Tongue (tissue), 3 donors: ENCODE measurements at places on chromosomes 5 and 9. TPM values are rescaled to one million over a fixed set of nuclear protein-coding genes. Genes with fewer than 3 reads are reported as not detected.

GRCh38 chr5:60738461-60738860, 38.5 kb upstream of the DEPDC1B start:
- no peak for DNase-seq

GRCh38 chr9:17081814-17082213, 53.0 kb upstream of the CNTLN start:
- DNase-seq = no peak

FAM169A gene
- total RNA-seq = 1.8 TPM

- no peak for DNase-seq
Measured at GRCh38 chr9:127365461-127365860, 31.5 kb upstream of the SLC2A8 start.

NKD2 gene
- 7.3 TPM for total RNA-seq

PCAT7 gene
- not detected for total RNA-seq

GRCh38 chr9:38107811-38108304, 38.8 kb upstream of the SHB start:
- DNase-seq = no peak

DNA sequence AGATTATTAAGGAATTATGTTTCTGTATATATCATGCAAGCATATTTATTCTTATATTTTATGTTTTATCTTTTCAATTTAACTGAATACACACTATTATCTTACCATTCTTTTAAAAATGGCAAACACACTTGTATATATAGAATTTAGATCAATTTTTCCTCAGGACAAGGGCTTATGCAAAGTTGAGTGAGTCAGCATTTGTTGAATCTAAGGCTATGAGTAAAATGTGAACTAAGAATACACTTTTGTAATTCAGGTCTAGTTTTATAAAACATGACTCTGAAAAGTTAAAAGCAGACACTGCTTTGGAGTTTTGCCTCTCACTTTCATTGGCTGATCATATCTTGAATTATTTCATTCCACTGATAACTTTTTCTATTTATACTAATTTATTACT, 127.8 kb downstream of the FOCAD start:
- no peak for DNase-seq

GRCh38 chr5:137794863-137795262, 40.7 kb upstream of the HNRNPA0 start:
- DNase-seq = no peak

GRCh38 chr5:178241231-178241663, 8.6 kb upstream of the PHYKPL start:
- DNase-seq = no peak

PFN3 gene
- not detected for total RNA-seq

DNA sequence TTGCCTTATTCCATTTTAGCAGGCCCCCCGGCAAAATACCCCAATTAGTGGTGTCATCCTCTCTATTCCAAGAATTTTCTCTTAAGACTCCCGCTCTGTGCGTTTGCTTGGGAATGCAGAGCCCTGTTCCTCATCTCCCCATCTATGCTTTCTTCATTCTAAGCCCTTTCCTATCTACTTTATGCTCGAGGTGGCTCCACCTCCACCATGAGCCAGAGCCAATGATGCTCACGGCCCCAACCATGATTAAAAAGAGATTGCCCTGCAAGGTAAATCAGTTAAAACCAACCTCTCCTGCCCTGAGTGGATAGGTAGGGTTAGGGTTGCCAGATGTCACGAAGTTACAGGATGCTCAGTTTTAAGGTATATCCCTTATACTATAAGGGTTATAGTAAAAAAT, 677 bp upstream of the TXNDC15 start:
- no peak for DNase-seq

- DNase-seq = no peak
Measured at GRCh38 chr9:113851873-113852272, 24.2 kb upstream of the ZNF618 start.

DNA sequence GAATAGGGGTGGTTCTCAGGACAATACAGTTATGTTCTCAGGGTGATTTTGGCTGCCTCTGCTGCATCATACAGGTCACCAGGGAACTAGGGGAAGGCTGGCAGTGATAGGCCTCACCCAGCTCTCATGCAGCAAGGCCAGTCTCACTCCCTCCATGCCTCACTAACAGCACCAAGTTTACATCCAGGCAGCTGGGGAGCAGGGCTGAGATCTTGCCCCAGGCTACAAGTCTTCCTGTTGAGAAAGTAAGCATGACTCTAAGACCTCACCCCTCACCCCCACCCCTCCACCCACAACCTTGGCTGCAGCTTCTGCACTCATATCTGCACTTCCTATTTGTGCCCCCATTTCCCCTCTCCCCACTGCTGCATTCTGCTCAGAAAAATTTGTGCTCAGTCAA, 481.2 kb downstream of the ACTL7B start:
- DNase-seq = no peak

GRCh38 chr5:132812781-132813598, at the start of gene SOWAHA:
Gene SOWAHA, plus strand, starts transcription at chr5:132813302. Its CDS starts 320 bp downstream, at chr5:132813622.
- DNase-seq = no peak

- DNase-seq = no peak
Measured at GRCh38 chr9:121009650-121010049, 40.4 kb downstream of the C5 start.

DNA sequence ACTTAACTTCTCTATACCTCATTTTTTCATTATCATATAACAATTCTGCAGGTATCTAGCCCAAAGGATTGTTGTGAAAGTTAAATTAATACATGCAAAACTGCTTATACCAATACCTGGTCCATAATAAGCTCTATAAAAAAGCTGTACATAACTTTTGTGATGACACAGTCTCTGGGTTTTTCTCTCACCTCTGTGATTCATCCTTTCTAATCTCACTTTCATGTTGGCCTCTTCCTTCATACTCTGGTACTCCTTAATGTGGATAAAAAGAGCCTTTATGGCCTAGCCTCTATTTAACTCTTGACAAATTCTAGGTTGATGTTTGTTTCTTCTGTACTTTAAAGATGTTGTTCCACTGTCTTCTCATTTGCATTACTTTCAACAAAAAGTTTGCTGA, 162.9 kb upstream of the ACOT12 start:
- DNase-seq = no peak

PCDHB10 gene
- 6.1 TPM for total RNA-seq

- no peak for DNase-seq
Measured at GRCh38 chr5:124704594-124705284, 41.7 kb downstream of the ZNF608 start.

DNA sequence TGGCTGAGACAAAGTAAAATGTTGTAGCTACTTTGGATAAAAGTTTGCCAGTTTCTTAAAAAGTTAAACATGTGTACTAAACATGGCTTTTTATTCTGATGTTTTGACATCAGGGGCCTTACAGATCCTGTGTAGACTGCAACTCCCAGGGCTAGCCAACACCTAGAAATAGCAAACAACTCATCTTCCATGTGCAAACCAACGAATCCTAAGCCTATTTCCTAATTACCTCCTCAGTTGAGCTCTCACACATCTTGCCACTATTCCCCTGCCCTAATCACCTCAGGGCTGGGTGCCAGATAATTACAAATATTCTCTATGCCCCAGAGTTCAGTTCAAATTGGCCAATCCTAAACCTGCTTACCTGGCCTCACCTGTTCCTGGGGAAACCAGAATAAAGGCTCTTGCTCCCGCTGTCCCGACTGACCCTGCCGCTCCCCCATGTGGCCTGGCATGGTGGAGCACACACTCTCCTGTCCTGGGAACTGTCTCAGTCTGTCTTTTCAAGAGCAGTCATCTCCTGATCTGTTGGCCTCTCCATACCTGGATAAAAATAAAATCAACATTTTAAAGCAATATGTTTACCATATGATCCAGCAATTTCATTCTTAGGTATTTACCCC, 37.1 kb upstream of the FAM169A start:
- no peak for DNase-seq
